Activated naive CD4-positive, alpha-beta T cell (primary cell): ENCODE measurements at places on chromosomes 13 and 19.

DNA sequence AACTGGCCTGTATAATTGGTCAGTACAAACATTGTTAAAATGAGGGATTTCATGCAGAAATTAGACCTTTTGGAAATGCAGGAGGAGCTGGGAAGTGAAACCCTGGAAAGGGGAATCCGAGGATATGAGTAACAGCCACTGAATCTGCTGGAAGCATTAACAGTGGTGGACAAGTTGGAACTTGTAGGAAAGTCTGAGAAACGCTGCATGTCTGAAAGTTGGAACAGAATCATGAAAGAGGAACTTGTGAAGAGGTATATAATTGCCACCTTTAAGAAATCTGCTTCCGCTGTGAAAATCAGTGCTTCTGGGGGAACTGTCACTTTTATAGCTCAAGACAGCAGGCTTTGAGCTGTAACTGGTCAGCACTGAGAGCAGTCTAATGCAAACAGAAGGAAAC, 716.5 kb upstream of the PRR20A start:
- DNase-seq, result no peak

- no peak for DNase-seq
Measured at GRCh38 chr19:3504735-3505134, 1.4 kb upstream of the FZR1 start.

DNA sequence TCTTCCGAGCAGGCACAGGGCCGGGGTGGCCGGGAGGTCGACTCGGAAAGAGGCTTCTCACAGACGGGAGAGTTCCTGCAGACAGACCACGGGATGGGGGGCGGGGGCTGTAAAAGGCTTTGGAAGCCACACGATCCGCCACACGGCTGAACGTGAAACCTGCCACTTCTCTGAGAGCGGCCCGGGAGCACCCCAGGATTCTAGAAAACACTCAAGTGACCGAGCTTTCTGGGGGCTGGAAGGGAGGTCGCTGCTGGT, 15.6 kb upstream of the SLC39A3 start:
- no peak for DNase-seq

DNA sequence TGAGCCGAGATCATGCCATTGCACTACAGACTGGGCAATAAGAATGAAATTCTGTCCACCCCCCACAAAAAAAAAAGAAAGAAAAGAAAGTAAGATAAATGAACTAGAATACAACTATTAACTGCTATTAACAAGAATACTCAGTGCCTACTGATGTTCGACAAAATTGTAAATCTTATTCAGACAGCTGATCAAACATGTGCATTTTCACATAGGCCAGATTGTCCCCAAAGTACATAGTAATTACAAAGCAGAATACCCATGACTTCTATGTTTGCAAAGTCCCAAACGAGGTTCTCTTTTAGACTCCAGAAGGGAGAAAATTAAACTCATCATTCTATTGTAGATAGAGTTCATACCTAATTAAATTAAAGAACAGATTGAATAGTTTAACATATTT, 113.4 kb downstream of the UFM1 start:
- DNase-seq, result no peak

- no peak for DNase-seq
Measured at GRCh38 chr13:59374691-59375090, 789.0 kb downstream of the DIAPH3 start.

DNA sequence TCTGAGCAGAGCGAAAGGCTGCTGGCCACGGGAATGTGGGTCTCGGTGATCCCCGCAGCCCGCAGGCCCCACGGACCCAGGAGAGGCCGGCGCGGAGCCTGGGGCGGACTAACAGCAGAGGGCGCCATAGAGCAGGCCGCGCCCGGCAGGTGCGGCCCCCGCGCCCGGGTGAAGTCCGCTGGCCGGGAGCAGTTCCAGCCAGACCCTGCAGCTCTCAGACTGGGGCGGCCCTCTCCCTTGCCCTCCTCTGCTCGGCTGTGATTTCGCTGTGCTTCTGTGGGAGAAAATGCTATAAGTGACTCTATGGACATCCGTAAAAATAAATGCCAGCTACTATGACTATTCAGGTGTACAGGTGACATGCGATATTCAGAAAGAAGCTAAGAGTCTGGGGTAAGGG, 37.7 kb downstream of the GSX1 start:
- DNase-seq, result peak; percentile 22

GRCh38 chr13:38542601-38543000, 144.3 kb upstream of the FREM2 start:
- no peak for DNase-seq

- no peak for DNase-seq
Measured at GRCh38 chr13:112074139-112074865, 7.4 kb downstream of the SOX1 start.

DNA sequence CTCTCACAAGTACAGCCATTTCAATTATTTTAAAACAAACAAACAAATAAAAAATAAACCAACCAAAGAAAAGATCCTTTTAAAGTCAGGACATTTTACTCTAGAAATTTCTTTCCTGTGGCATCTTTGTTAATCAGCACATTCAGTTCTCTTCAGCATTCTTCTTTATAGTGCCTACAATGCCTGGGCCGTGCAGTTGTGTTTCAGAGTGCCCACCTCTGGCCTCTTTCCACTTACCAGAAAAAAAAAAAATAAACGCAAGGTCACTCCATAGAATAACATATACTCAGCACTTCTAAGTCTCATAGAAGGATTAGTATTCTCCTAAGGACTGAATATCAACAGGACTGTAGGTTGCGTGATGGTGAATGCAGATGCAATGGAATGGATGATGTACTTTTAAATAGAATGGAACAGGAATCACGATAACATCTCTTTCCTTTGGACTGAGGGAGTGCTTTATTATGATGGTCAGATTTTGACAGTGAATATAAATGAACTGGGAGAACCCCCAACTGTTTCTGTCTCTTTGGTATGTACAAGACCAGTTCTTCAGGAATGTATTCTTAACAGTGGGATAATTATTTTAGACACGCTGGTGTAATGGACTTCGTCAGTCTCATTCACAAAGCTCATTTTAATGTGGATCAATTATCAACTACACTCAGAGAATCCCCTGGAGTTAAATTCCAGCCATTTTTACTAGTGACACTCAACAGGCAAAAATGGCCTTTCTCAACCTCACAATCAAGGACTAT, 125.0 kb upstream of the NBEA start:
- DNase-seq, result no peak

DNA sequence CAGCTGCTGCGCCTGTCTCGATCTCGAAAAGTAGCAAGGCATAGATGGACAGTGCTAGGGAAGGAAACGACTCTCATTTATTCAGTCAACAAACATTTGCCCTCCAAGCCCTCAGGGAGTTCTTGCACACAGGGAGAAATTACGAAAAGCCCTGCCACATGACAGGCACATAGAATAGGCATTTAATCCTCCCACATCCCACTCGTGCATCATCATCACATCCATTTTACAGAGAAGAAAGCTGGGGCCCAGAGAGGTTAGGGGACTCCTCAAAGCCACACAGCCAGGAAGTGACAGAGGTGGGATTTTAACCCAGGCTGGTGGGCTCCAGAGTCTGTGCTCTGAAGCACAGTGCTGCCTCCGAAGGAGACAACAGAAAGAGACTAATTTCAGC, 11.6 kb downstream of the TMEM221 start:
- no peak for DNase-seq

DNA sequence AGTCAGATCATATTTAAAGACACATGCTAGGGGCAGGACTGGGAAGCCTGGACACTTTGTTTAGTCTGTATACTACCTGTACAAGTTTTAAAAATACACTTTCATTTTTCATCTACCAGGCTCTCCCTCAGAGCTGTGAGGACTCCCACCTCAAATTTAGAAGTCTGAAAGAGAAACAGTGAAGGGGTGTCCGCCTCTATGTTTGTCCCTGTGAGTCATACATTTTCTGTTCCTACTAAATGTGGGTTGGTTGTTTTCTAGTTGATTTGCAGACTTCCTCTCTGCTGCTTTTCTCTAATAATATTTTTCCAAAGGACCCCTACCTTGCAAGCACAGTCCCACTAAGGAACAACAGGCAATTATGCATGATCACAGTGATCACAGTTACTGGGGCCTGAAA, 110.5 kb downstream of the ENOX1 start:
- no peak for DNase-seq

GRCh38 chr13:44068169-44068568, 188.5 kb downstream of the LACC1 start:
- no peak for DNase-seq

DNA sequence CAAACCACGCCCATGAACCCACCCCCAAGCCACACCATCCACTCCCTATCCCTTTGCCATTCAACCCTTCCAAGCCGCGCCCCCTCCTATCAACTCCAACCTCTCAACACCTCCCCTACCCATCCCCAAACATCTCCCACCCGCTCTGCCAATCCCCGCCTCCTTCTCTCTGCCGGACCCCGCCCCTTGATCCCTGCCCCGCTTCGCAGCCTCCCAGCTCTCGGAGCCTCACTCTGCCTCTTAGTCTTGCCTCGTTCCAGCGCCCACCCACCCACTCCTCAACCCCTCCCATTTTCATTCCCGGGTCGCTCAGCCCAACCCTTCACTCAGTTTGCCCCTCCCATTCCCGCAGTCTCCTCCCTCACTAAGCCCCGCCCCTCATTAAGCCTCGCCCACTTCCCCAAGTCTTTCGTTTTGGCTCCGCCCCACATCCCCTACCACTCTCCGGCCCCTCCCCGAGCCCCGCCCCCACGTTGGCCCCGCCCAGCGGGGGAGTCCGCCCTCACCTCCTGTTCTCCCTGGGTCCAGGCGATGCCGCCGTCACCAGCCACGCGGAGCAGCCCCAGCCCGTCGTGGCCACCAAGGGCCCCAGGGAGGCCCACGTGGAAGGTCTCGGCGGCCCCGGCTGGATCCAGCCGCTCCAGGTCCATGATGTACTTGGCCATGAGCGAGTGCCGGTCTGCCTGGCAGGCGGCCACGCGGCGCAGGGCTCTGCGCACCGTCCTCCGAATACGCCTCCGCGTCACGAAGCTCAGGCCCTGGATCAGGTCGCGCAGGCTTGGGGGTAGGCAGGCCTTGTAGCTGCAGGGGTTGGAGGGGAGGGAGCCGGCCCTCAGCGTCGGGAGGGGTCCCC, 5.7 kb downstream of the JAK3 start:
- DNase-seq, result peak; percentile 30

DNA sequence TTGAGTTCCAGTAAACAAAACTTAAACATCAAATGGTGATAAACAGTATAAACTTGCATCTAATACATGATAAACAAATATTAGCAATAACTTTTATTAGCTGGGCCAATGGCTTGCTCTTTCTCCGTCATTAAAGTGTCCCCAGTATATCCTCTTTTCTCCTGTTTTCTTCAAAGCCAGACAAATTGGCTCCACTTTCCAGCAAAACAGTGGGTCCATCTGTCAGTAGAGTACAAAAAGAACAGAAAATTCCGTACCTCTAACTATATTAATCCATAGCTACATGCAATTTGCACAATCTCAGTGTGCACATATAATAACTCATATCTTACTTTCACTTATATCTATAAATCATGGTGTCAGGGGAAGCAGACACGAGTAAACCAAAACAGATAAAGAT, 678.0 kb upstream of the SPRY2 start:
- no peak for DNase-seq

DNA sequence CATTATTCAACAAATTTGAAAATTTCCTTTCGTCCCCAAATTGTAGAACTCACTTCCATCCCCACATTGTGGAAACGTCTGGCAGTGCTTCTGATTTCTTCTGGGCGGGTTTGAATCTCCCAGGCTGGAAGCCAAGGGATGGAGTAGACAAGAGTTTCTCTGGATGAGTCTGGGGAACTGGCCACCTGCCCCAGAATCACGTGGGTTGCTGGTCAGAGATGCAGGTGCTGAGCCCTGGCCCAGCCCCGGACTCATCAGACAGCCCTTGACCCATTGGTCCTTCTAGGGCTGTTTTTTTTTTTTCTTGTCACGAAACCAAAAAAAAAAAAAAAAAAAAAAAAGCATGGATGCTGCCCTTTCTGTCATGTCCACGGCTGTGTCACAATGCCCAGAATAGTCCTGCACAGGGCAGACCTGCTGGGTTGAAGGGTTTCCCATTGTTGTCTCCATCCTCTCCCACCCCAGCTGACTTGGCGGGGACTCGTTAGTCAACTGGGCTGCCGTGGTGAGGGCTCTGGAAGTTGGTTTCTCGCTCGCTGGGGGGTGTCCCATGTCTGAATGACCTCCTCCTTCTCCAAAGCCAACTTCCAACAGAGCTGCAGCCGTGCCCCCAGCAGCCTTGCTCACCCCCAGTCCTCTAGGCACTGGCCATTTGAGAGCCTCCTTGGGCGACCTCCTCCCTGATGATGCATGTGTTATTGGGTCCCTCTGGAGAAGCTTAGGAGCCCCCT, 12.8 kb downstream of the CHST8 start:
- no peak for DNase-seq

- DNase-seq, result no peak
Measured at GRCh38 chr13:50319635-50320255, 304.5 kb downstream of the KCNRG start.

GRCh38 chr19:2846180-2846894, 5.1 kb downstream of the ZNF555 start:
- no peak for DNase-seq

GRCh38 chr19:56953470-56953869, 112.9 kb upstream of the PEG3 start:
- no peak for DNase-seq

- no peak for DNase-seq
Measured at GRCh38 chr13:41053384-41053826, 7.9 kb upstream of the WBP4 start.

- no peak for DNase-seq
Measured at GRCh38 chr19:55554302-55554701, 9.0 kb upstream of the SBK3 start.

DNA sequence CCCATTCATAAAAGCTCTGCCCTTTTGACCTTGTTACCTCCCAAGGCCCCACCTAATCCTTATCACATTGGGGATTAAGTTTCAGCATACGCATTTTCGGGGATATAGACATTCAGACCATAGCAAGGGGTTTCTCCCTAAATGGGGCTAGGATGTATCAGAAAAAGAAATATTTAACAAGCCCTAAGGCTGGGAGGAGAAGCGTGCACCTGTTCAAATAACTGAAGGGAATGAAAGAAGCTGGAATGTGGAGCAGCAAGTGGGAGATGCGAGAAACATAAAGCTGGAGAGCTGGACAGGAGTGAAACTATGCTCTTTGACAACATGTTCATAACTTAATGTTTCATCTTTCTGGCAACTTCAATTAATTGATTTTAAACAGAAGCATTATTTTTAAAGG, 811.8 kb upstream of the GPC6 start:
- no peak for DNase-seq

DNA sequence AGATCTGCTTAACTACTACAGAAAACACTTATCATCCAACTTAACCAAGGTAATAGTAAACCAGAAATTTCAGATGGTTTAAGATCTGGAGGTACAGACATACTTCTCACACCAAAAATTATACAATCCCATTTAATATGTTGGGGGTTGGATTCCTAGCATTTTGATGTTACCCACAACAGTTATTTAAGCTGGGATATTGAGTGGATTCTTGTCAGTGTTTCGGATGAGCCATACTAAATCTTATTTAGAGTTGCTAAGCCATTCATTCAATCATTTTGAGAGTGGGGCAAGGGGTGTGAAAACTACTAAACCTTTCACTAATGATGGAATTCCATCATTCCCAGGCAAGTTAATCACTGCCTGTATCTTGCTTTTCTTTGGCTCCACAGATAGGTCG, 40.6 kb downstream of the KATNAL1 start:
- DNase-seq, result no peak

- no peak for DNase-seq
Measured at GRCh38 chr19:4523306-4524110, 5.2 kb upstream of the PLIN4 start.
